ENCODE measurements at places on chromosomes 2 and 18.
A peak's percentile ranks its signal among the peaks of the same experiment; 100 is the strongest.

GRCh38 chr2:6372317-6372901 lies 493.3 kb downstream of the CMPK2 start:
- DNase-seq, result no peak

DNA sequence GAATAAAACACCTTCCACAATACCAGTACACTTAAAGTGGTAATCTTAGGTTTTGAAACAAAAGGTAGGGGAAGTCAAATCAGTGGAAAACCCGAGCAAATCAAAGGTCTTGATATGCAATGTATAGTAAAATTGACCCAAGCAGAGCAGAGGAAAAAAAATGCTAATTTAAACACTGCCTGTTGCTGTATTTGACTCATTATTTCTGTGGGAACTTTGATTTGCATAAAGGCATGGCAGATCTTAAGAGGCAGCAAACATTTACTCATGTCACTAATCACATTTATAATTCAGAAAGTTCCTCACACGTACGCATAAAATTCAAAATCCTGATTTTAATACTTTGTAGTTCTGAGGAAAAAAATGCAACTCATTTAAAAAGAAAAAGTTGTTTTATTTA lies 64.4 kb downstream of the IKZF2 start:
- no peak for DNase-seq

DNA sequence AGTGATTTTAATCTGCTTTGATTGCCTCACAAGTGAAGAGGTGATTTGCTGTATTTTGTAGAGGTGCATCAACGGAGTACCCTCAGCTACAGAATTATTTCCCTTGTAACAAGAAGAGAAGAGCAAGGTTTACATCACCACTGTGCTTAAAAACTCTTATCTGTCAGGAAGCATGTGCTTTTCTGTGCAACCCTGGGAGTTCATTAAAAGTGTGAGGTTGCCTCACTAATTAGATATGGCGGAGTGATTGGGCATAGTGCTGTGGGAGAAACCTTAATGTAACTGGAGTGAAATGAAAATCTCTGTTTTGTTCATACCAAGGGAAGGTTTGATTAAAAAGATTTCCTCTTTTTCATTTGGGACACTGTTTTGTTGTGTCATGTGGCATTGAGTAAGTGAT lies 544.7 kb downstream of the PARD3B start:
- no peak for DNase-seq

- no peak for DNase-seq
Measured at GRCh38 chr2:30730736-30731647, 76.3 kb downstream of the CAPN13 start.

GRCh38 chr2:217316743-217317142 lies 456.9 kb upstream of the TNP1 start:
- DNase-seq, result no peak

GRCh38 chr2:203949228-203949627 lies 12.7 kb downstream of the ICOS start:
- peak; percentile 54 for DNase-seq

DNA sequence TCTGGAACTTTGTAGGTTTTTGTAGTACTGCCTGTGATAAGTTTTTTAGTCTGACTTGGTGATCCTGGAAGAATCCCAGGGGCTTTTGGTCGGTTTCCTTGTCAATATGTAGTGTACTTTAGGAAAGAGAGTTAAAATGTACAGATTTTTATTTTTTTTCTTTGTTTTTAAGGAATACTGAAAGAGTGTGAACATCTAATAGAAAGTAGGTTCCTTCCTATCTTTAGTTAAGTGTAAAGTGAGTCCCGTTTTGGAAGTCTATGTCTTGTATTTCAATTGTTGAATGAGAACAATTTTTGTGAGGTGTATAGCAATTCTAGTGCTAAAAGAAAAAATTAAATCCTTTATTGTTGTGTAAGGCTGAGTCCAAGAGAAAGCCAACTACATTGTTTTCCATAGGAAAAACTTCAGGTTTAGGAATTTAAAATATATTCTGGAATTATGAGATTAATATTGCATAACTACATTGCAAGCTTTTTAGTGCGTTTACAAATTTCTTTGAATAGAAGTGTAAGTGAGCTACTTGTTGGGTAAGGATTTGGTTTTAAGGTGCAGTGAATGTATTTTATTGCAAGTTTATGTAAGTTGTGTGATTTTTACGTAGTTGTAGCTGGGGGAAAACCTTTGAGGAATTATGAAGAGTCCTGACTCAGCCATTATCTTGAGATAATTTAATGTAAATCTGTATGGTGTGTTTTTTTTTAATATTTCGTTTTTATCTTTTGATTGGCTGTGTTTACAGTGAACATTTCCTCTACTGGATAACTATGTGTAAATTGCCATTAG lies 1.7 kb downstream of the VAPA start:
- DNase-seq, result no peak

DNA sequence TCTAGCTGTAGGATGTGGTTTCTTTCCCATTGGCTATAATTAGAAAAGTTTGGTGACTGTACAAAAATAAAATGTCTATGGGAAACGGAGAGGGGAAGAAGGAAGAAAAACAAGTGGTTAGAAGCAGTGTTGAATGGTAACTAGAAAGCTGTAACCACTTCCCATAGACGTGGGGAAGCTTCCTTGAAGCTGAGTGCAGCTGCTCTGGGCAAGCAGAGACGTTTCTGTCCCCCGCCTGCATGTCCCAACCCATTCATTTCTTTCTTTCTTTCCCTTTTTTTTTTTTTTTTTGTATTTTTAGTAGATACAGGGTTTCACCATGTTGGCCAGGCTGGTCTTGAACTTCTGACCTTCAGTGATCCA lies 367.8 kb upstream of the HS6ST1 start:
- DNase-seq, result no peak

DNA sequence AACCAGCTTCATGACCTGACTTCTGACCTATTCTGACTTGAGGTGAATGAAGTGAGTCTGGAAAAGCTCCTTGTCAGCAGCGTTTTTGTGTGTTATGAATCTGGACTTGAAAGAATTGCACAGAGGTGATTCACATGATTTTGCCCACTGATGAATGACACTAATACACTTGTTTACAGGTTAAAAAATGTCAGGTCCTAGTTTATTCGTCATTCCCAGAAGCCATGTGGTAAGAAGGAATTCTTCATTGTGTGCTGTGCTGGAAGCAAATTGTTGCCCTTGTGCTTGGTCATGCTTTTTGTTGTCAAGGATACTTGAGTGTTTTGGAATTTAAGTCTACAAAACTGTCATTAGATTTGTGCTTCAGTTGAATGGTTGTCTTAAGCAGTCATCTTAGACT lies 15.5 kb downstream of the SEC11C start:
- DNase-seq, result no peak

DNA sequence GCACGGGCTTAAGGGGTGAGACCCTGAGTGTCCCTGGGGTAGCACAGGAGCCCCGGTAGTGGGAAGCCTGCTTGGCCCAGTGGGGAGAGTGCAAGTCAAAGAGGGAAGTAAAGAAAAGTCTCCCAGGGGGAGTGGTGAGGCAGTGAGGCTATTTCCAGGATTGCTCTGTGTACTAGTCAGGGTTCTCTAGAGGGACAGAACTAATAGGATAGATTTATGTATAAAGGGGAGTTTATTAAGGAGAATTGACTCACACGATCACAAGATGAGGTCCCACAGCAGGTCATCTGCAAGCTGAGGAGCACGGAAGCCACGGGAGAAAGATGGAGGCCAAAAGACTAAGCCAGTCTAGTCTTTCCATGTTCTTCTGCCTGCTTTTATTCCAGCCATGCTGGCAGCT lies 45.5 kb downstream of the CMPK2 start:
- DNase-seq, result no peak

DNA sequence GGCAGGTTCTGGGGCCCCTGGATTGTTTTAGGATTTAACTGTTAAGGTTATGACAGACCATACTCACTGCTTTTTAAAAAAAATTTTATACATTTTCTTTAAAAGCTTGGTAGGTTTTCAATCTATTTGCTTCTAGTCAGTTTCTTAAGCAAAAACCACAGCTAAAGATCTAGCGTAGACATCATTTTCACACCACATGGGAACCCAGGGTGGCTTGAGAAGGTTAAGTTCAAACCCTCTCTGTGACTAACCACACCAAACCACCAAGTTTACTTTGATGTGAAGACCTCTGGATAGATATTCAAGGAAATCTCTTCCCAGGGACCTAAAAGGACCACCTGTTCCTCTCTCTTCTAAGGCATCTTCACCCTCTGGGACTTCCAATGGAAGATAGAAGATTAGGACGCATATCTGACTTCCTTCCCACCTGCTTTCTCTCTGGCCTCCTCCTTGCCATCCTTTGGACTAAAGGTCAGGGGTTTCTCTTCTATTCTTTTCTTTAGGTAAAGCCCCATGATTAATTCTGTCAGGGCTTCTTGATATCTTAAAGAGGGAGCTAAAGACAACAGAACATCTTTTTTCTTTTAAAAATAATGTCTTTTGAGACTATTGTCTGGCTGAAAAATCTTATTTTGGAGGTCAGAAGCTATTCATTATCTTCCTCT lies 32.3 kb downstream of the FOSL2 start:
- DNase-seq, result peak; percentile 37

DNA sequence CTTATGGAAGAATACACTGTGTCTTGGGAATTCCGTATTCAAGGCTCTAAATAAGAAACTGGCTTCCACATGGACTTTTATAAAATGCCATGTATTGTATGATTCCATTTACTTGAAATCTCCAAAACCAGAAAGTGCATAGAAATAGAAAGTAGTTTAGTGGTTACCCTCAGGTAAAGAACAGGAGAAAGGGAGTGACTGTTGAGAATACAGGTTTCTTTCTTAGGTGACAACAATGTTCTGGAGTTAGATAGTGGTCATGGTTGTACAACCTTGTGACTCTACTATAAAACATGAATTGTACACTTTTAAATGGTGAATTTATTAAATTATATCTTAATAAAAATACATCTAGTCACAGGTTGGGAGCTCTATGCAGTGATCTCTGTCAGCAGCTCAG lies 481.8 kb downstream of the SPAG16 start:
- no peak for DNase-seq

- no peak for DNase-seq
Measured at GRCh38 chr2:98158305-98158704, 71.3 kb downstream of the VWA3B start.
